ENCODE measurements at places on chromosomes 6 and 20.

GRCh38 chr6:134455319-134455718, 137.4 kb upstream of the SGK1 start:
- DNase-seq = no peak

DNA sequence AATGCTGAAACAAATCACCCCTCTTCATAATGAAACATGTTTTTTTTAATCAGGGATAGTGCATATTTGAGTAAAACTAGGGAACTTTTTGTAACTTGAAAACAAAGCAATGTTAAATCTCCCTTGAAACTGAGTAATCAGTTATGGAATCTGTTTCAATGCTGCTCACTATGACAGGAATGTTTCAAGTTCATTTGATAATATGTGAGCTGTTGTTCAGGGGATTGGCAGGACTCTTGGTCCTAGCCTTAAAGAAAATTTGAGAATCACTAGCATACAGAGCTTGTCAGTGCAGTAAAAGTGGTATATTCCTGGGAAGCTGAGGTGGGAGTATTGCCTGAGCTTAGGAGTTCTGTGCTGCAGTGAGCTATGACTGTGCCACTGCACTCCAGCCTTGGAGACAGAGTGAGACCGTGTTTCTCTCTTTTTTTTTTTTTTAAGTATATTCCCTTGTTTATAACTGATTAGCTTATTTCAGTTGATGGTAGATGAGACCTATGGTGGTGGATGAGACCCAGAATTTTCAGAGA, 21.6 kb upstream of the CALHM6 start:
- no peak for DNase-seq

DNA sequence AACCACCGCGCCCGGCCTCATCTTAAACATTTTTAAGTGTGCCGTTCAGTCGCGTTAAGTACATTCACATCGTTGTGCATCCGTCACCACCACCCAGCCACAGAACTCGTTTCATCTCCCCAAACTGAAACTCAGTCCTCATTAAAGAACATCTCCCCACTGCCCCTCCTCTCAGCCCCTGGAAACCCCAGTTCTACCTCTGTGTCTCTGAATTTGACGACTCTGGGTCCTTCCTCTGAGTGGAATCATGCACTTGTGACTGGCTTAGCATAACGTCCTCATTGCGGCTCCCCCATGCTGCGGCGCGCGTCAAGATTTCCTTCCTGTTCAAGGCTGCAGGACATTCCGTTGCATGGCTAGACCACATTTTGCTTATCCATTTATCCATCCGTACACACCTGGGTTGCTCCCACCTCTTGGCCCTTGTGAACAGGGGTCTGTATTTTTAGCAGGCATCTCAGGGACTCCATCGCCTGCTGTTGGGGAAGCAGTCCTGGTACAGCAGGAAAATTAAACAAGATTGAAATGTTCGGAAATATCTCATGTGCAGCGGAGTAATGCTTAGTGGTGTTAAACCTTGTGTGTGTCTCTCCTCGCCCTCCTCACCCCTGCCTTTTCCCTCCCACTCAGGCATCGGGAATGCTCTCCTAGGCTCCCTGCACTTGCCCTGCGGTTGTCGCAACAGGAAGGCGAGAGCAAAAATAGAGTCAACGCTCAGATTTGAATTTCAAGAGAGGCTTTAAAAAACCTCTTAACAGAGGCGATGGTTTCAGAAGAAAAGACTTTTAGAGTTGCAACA, 127.9 kb downstream of the PXDC1 start:
- DNase-seq = no peak

DNA sequence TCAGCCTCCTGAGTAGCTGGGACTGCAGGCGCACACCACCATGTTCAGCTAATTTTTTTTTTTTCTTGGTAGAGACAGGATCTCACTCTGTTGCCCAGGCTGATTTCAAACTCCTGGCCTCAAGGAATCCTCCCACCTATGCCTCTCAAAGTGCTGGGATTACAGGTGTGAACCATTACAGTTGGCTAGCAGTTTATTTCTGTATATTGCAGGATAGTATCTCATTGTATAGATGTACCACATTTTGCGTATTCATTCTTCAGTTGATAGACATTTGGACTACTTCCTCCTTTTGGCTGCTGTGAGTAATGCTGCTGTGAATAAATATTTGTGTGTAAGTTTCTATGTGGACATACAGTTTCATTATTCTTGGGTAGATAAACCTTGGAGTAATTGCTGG, 32.9 kb downstream of the ASXL1 start:
- DNase-seq = peak; percentile 70

GRCh38 chr6:31081872-31082271, 30.5 kb downstream of the C6orf15 start:
- DNase-seq = no peak

DNA sequence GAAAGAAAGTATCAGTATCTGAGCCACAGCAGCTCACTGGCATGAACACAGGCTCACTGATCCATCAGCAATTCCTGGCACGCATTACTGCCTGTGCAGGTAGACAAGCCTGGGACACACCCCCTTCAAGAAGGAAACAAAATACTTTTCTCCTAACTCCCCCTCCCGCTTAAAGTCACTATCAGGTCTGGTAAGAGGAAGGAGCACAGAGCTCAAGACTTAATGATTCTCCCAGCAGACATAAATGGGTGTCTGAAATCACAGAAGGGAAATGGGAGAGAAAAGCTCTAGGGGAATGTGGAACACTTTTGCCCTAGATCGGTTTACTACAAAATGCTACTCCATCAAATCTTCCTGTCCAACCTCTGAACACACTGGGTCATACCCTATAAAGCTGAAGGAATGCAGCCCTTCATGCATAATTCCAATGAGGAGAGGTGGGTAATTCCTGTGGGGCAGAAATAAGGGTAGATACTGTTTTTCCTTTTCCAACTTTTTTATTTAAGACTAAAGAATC, at the start of gene ADGRF1:
ADGRF1 (minus strand) TSS at position 58 of the 517 bp plus-strand sequence. CDS start 13,271 bp downstream, outside the sequence.
- DNase-seq = no peak

GRCh38 chr6:2756687-2757224, 6.0 kb upstream of the MYLK4 start:
- no peak for DNase-seq

GRCh38 chr6:85771925-85772430, 129.3 kb upstream of the SYNCRIP start:
- no peak for DNase-seq

- DNase-seq = peak; percentile 29
Measured at GRCh38 chr20:48687117-48687800, 140.5 kb downstream of the PREX1 start.

- DNase-seq = no peak
Measured at GRCh38 chr20:46637020-46637419, 14.2 kb downstream of the SLC13A3 start.

- DNase-seq = no peak
Measured at GRCh38 chr6:11410539-11411307, 126.8 kb upstream of the TMEM170B start.

GRCh38 chr6:27592481-27593199, 119.7 kb upstream of the ZNF184 start:
- peak; percentile 71 for DNase-seq

- no peak for DNase-seq
Measured at GRCh38 chr20:38747495-38748096, 664 bp upstream of the ACTR5 start.

- no peak for DNase-seq
Measured at GRCh38 chr6:5936140-5936539, 70.6 kb downstream of the NRN1 start.

GRCh38 chr6:163397326-163397725, 17.2 kb upstream of the QKI start:
- no peak for DNase-seq
